ENCODE measurements at places on chromosomes 4 and X.
A peak's percentile ranks its signal among the peaks of the same experiment; 100 is the strongest.

GRCh38 chrX:106802063-106802387 is 448 bp upstream of the TBC1D8B start:
- DNase-seq: no peak

- DNase-seq: no peak
Observed at GRCh38 chrX:1531096-1531890, 5.7 kb downstream of the P2RY8 start.

DNA sequence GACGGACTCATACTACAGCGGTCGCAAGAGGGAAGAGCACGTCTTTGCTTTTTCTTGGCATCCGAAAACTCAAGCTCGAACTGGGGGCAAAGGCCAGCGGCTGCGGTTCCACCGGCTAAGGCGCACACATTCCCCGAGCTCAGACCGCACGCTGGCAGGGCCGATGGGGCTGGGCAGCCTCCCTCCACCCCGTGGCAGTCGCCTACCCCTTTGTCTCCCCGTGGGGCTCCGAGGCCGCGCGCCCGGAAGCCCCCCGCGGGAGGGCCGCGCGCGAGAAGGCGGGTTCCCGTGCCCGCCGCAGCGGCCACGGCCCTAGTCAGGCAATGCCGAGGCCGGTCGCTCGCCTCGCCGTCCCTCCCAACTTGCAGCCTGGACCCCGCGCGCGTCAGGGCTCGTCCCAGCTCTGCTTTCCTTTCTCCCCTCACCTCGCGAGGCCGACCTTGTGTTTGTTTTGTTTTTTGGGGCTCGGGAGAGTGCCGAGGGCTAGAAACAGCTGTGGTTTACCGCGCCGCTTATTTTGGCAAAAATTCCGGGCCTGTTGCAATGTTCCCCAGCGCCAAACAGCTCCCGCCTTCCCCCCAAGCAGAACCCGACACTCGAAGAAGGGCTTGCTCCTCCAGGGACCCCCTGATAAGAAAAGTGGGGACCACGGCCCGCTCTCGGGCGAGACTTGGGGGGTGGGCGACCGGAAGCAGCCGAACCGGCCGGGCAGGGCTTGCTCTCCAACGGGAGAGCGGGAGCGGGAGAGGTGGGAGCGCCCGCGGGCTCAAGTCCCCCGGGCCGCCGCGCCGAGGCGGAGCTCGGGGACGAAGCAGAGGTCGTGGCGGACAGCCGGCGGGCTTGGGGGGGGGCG is 561 bp upstream of the N4BP2 start:
- DNase-seq: peak; percentile 76

DNA sequence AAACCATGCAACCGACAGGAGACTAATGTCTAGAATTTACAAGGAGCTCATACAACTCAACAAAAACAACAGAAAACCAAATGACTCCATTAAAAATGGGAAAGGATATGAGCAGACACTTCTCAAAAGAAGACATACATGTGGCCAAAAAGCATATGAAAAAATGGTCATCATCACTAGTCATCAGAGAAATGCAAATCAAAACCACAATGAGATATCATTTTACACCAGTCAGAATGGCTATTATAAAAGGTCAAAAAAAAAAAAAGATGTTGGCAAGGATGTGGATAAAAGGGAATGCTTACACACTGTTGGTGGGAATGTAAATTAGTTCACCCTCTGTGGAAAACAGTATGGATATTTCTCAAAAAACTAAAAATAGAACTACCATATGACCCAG is 50.5 kb upstream of the CHRDL1 start:
- no peak for DNase-seq

DNA sequence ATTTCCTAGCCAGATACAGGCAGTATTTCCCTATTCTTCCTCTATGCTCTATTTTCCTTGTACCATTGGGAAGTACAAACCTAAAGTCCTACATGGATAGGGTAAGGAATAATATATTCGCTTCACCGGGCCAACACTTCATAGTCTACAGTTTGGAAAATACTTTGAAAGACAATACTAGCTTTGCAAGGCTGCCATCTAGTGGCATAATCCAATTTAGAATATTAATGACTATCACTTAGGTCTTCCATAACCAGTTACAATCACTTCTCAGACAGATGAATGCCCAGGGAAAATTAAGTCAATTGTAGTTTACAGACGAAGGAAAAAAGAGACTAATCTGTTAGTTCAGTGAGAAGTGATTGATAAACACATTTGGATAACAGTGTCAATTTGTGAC is 141.0 kb upstream of the FAM47C start:
- no peak for DNase-seq

- DNase-seq: no peak
Observed at GRCh38 chr4:130712038-130712437, 1616.1 kb downstream of the C4orf33 start.

DNA sequence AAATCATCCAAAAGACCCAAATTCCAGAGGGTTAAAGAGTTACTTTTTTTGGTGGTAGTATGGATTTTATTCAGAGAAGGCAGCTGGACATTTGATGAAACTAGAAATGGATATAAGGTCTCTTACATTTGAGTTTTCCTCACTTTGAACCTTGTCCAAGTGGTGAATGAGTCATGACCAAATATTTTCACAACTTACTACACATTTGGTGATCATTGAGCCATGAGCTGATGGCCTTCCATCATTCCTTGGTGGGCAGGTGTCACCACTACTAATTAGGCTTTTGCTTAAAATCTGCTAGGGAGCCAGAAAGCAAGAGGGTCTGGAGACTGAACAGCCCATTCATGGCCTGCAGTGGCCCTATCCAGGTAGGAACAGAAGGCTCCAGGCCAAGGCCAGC is 620.2 kb upstream of the INTU start:
- DNase-seq: no peak

DNA sequence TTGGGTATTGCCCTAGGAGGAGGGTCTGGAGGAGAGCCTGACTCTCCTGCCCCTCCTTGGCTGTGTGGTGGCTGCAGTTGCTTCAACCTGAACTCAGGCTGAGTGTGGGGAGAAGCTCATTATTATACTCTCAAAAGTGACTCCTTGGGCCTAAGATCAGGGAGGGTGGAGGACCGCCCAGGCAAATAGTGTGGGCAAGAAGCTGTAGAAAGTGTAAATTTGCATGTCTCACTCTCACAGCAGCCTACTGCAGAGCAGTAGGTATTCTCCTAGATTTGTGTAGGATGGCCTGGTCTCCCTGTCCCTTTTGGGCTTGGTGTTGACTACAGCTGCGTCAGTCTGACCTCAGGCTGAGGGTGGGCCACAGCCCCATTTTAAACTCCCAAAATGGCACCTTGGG is 156.1 kb downstream of the ZNF330 start:
- DNase-seq: no peak

DNA sequence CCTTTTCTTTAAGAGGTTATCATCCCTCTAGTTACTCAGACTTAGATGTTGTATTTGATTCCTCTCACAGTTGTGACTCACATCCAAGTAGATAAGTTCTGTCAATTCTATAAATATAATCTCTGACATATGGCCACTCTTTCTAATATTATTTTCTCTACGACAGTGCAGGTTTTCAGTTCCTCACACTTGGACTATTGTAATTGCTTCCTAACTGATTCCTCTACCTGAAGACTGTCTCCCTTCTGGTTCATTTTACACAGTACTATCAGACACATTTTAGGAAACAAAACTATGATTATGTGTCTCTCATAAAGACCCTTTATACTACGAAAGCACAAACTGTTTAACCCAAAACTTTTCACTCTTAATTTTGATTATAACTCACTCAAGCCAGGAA is 31.3 kb upstream of the GNRHR start:
- DNase-seq: no peak

DNA sequence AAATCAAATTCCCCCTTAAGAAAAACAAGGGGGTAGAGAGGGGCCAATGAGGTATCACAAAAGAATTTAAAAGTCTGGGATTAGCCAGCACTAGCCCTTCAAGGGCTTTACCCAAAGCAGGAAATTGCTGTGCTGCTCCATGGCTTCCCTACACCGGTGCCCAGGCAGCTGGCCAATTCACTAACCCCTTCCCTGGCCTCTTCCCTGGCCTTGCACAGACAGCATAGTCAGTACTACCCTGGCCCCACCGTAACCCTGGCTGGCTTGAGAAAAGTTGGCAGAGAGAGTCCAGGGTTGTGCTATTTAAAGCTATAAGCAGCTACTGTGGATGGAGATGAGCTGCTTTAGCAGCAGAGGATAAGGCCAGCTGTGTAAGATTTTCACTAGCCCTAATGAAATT is 43.1 kb downstream of the ADAMTS3 start:
- DNase-seq: peak; percentile 56

GRCh38 chr4:148812101-148812500 is 369.9 kb upstream of the NR3C2 start:
- DNase-seq: no peak

GRCh38 chr4:92357966-92358365 is 54.2 kb downstream of the GRID2 start:
- no peak for DNase-seq

DNA sequence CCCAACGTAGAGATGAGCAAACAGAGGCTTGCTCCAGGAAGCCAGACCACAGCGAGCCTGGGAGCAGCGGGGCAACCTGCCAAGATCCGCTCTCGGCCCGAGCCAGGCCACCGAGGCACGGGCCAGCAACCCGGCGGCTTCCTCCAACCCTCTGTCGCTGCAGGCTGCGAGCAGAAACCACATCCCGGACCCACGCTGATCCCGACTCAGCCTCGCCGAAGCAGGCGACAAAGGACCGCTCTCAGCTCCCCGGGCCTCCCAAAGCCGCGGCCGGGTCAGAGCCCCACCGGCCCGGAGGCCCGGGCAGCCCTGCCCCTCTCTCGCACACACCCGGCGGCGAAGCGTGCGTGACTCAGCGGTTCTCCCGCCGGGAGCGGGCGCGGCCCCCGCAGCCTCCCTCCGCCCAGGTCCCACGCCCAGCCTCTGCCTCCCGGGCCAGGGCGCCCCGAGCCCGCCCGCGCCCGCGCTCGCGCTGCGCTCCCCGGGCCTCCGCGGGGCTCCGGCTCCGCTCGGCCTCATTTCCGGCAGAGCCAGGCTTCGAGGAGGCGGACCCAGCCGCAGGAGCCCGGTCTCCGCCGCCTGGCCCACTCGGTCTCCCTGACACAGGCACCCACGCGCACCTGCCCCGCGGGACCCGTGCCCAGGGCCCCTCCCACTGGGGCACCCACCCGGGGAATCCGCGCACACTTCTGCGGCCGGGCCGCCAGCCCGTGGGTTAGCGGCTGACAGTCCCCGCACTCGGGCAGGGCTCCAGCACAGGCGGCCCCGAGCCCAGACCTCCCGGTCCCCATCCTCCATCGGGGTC is 1.7 kb downstream of the PPP2R2C start:
- DNase-seq: peak; percentile 64

GRCh38 chrX:130012683-130013082 is 30.2 kb downstream of the BCORL1 start:
- no peak for DNase-seq
